ENCODE measurements at places on chromosomes 5 and 9.

- DNase-seq: no peak
These were observed 63.3 kb downstream of the CARTPT start for GRCh38 chr5:71782393-71782770.

DNA sequence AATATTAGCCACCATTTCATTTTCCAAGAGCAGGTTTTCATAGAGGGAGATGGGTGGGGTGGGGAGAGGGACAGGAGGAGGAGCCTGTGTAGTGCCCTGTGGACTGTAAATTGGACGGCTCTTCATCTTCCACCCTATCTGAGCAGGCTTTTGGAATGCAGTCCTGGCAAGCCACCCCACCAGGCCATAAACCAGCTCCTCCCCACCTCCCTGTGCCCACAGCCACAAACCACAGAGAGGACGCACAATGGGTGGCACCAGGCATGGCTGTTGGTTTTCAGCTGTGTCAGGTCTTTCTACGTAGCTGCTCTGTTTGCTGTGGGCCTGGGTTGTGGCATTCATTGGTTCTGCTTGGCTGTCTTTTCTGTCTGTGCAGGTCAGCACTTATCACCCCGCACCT lies 58.0 kb downstream of the PLAC8L1 start:
- no peak for DNase-seq

- no peak for DNase-seq
These were observed 172.2 kb upstream of the SGCD start for GRCh38 chr5:156154757-156155156.

DNA sequence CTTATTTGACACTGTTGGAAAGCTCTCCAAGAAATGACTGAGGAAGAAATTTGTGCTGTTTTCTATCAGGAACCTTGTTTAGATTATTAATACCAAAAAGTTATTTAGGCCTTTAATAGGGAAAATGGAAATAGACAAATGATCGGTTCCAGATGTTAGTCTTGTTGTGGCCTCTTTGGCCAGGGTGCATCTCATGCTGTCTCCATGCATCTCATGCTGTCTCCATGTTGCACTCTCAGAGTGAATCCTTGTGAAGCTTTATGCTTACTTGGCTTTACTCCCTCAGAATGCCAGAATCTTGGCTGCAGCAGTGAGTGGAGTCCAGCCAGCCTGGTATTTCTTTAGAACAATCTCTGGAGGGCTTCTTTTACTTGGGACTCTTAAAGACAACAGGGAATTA lies 185.5 kb downstream of the ARHGAP26 start:
- no peak for DNase-seq

DNA sequence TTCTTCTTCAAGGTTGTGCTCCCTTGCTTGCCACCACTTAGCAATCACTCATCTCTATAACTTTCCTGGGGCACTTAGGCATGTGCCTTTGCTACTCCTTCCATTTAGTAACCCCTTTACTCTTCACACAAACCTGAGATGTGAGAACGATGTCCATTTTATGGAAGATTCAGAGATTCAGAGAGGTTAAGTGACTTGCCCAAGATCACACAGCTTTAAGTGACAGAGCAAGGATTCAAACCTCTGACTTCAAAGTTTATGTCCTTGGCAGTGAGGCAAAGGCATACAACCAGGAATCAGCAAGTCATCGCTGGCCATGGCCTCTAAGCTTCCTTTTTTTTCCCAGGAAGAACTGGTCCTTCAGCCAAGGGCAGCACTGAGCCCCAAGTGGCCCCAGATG lies 56.0 kb upstream of the GALNT10 start:
- no peak for DNase-seq

DNA sequence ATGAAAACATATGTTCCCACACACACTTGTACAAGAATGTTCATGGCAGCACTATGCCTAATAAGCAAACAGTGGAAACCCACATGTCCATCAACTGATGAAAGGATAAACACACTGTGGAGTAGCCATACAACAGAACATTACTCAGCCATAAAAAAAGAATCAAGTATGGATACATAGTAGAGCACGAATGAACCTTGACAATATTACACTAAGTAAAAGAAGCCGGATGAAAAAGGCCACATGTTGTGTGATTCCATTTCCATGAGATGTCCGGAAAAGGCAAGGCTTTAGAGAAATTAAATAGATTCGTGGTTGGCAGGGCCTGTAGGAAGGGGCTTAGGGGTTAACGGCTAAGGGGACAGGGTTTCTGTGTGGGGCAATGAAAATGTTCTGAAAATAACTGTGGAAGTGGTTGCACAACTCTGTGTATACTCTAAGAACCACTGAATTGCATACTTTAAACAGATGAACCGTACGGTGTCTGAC lies 51.4 kb downstream of the COL23A1 start:
- no peak for DNase-seq

DNA sequence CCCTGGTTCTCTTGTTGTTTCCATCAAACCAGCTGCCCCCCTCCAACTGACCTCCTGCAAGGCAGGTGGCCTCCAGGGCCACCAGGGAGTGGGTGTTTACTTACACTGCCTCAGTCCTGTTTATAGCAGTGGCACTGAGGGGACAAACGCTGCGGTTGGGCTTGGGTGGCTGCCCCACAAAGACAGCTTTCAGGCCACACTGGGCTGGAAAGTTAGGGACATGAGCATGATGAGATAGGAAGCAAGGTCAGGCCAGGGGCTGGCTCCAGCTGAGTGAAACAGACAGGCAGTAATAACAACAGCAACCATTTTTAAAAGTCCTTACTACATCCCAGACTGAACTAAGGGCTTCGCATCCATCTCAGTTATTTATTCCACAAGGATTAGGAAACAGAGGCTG lies 20.6 kb downstream of the BOD1 start:
- no peak for DNase-seq

All from tibial artery (tissue), 4 donors.